ENCODE measurements at places on chromosomes 6 and 20.

DNA sequence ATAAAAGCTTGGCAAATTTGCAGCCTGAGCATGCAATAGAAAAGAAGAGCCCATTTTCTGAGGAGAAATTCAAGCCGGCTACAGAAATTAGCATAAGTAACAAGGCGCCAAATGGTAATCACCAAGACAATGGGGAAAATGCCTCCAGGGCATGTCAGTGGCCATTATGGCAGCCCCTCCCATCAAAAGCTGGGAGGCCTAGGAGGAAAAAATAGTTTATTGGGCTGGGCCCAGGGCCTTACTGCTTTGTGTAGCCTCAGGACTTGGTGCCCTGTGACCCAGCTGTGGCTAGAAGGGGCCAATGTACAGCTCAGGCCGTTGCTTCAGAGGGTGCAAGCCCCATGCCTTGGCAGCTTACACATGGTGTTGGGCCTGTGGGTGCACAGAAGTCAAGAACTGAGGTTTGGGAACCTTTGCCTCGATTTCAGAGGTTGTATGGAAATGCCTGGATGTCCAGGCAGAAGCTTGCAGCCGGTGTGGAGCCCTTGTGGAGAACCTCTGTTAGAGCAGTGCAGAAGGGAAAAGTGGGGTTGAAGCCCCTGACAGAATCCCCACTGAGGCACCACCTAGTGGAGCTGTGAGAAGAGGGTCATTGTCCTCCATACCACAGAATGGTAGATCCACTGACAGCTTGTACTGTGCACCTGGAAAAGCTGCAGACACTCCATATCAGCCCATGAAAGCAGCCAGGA lies 328.5 kb upstream of the MAP3K7 start:
- no peak for DNase-seq

- no peak for DNase-seq
Observed at GRCh38 chr6:109799129-109799528, 108.0 kb downstream of the FIG4 start.

DNA sequence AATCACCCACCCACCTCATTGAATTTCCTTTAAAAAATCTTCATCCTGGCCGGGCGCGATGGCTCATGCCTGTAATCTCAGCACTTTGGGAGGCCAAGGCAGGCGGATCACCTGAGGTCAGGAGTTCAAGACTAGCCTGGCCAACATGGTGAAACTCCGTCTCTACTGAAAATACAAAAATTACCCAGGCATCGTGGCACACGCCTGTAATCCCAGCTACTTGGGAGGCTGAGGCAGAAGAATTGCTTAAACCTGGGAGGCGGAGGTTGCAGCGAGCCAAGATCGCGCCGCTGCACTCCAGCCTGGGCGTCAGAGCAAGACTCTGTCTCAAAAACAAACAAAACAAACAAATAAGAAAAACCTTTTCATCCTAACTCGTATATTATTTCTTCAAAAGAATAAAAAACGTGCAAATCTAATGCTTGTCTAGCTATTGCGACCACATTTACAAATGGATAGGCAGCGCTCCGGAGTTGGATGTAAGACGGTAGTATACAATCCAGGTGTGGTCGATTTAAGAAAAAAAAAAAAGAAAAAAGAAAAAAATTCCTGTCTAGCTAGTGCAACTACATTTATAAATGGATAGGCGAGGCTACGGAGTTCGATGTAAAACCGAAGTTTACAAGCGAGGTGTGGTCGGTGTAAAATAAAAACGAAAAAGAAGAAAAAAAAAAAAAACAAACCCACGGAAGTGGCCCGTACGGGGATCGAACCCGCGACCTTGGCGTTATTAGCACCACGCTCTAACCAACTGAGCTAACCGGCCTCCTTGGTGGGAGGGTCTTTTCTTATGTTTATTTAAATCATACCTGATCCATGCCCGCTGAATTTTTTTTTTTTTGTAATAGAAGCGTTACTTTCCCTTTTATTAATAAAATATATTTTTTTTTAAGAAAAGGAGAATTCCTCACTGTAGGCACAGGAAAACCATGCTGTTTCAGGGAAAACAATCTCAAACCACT lies 70.7 kb upstream of the PRSS16 start:
- no peak for DNase-seq

DNA sequence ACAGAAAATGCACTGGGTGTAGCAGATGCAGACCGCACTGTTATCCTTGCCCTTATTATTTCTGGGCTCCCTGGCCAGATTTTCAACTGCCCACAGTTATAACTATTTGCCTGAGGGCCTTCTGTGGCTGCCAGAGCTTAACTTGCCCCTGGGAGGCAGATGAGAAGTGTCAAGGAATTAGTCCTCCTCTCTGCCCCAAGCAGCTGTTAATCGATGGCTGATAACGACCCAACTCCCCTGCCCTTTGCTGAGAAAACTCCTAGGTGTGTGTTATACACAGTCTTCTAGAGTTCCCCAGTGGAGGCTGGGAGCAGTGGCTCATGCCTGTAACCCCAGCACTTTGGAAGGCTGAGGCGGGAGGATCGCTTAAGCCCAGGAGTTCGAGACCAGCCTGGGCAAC lies 44.4 kb upstream of the SHLD1 start:
- DNase-seq = no peak

DNA sequence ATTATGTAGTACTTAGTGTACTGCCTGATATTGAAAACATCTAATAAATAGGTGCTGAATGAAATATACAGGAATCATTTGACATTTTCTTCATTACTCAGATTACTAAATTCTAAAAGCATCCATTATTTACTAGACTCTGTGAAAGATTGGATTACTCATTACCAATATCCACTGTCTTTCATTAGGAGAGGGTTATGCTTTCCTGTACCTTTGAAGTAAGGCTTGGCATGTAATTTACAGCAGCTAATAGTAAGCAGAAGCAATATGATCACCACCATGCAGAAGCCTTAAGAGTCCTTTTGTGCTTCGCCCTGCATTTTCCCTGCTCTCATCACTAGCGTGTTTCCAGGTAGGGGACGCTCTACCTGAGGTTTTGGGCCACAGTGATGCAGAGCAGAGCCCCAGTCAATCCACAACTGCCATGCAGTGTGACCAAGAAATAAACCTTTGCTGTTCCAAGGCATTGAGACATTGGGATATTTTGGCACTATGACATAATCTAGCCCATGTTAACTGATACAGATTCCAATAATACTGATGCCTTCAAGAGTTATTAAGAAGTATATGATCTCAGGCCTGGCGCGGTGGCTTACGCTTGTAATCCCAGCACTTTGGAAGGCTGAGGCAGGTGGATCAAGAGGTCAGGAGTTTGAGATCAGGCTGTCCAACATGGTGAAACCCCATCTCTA lies 502.8 kb upstream of the MARCKS start:
- no peak for DNase-seq

- no peak for DNase-seq
Observed at GRCh38 chr6:49550492-49551077, at the start of gene C6orf141. TSS of gene C6orf141 (plus strand) at chr6:49550668. CDS start at chr6:49550793, 125 bp downstream.

DNA sequence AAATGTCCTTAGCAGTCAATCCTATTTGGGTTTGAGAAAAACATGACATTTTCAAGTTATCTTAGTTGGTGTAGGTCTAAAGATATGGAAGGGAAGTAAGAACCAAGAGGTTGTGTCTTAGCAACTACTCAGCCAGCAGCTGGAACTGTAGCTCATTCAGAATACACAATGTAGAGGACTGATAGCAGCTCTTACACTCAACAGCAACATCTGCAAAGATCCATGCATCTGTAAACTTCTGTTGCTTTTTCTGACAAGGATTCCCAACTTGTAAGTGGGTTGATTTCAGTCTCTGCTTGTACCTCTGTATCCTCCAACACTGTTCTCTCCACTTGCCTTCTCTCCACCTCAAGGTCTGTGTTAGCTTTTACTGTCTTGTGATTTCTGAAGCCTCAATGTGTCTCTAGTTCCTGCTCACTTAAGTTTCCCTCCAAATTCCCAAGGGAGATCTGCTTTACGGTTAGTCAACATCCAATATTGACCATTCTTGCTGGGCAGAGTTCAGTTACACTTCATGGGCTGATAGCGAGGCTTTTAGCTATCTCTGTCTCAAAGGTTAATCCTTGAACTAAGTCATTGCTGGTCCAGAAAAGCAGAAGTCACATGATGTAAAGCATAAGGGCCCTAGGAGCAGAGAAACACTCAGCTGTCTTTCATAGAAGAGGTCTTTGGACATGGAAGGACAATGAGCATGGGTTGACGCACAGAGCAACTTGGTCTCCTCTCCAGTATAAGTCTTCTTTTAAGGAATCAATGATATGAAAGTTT lies 71.6 kb upstream of the LGSN start:
- DNase-seq = no peak

DNA sequence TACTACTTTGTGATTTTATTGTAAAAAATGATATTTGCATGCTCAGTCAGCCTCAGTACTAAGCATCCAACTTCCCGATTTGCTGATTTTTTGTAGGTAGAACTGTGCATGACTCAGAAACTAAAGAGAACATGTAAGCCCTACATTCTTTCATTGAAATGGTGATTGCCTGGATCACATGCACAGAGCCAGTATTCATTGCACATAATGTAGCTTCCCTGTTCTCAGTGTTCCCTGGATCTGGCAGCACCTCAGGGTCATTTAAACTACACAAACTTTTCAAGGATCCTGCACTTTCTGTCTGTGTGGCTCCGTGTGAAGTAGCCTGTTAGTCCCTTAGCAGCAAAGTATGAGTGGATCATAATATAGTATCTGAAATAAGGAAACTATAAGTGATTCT lies 422.9 kb upstream of the AGPAT4 start:
- DNase-seq = no peak

DNA sequence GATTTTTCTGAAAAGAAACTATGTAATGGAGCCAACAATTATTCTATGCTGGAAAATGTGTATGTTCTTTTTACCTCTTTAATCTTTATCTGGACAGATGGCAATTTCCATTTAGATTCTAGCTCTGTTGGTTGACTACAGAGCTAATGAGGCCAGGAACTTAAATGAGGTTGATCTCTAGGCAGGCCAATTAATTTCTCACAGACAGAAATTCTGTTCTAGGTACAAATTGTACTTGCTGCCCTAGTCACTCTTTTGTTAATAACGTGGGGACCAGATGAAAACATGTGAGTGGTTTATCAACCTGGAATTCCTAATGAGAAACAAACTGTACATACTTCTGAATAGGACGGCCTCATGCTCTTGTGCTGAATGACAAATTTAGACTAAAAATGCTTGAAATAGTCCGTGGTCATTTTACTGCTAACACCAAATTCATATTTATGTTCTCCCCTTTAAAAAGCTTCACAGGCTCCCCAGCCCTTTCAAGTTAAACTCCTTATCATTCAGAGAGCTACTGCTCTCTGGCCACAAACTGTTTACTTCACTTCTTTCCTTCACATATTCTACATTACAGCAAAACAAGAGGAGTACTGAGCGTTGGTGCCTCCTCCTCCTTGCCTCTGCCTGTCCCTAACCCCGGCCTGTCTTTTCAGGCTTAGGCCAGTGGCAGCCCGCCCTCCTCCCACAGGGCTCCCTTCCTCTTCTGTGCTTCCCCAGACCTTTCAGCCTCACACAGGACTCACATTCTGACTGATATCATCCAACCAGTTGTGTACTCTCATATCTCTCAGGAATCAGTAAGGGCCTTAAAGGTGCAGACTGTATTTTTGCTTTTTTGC lies 41.4 kb downstream of the DTNBP1 start:
- peak; percentile 42 for DNase-seq

DNA sequence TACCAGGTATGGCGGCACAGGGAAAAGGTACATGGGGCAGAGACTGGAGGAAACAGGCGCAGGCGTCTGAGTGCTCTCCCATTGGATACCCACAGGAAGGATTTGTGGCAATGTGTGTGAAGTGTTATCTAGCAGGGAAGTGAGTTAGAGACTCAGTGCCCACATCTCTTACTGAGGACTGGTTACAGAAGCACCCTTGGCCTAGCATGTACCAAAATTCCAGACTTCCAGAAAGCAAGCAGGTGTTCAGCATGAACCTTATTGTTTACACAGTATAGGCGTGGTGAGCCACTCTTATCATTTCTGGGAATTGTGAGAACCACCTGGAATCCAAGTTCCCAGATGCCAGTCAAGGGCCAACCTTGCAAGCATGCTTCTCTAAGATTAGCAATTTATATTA lies 14.2 kb downstream of the MANBAL start:
- no peak for DNase-seq
